ENCODE measurements at places on chromosomes 2 and 18.

GRCh38 chr2:108583903-108584520 lies 49.7 kb downstream of the LIMS1 start:
- DNase-seq, result peak; percentile 85

DNA sequence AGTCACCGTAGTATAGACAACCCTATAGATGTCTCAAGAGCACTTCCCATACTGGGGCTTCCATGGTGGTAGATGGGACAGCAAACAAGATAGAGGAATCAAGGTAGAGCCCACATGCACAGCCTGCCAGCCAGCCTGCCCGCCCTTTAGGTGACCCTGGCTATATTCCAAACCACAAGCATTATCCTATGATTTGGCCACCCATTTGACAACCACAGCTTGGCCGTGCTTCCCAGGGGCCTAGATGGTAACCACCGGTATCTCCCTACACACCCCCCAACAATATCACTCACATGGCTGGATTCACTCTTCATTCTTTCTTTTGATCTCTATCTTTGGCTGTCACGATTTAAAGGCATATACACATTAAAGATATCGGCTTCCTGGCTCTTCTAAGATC lies 85.3 kb downstream of the CDK15 start:
- no peak for DNase-seq

GRCh38 chr18:57748770-57749603 lies 54.1 kb downstream of the ATP8B1 start:
- no peak for DNase-seq

- no peak for DNase-seq
Observed at GRCh38 chr18:56492136-56492535, 146.3 kb downstream of the TXNL1 start.

GRCh38 chr2:111918383-111918806 lies 20.0 kb downstream of the MERTK start:
- no peak for DNase-seq

DNA sequence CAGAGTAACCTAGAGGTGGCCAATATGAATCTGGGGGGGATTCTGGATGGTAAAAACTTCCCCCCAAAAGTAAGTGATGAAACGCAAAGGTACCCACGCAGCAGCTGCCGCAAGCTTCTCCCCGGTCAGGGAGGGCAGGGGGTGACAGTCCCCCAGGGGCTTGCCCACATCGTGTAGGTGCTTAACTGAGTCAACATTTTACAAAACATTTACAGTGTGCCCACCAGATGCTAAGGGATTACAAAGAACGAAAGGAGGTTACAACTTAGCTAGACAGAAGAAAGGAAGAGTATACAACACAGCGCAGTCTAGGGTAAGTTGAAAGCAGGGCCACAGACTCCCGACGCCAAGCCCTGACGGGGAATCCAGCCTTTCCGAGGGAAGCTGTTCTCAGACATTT lies 45.6 kb downstream of the LPIN2 start:
- DNase-seq, result no peak

DNA sequence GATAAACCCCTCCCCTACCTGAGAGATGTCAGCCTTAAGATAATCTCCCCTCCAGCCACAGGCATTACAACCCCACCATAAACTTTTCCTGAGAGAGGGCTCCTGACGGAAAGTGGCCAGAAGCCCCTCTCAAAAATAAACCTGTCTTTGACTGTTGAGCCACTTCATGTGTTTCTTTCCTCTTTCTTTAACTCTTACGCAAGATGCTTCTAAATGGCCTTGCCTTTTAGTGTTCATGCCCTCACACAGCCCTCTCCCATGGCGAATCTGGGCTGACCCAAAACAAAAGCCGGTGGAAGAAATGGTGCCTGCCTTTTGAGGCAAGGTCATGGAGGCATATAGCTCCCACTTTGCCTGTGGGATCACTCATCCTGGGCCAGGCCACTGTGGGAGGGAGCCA lies 54.4 kb downstream of the NAPG start:
- DNase-seq, result no peak

DNA sequence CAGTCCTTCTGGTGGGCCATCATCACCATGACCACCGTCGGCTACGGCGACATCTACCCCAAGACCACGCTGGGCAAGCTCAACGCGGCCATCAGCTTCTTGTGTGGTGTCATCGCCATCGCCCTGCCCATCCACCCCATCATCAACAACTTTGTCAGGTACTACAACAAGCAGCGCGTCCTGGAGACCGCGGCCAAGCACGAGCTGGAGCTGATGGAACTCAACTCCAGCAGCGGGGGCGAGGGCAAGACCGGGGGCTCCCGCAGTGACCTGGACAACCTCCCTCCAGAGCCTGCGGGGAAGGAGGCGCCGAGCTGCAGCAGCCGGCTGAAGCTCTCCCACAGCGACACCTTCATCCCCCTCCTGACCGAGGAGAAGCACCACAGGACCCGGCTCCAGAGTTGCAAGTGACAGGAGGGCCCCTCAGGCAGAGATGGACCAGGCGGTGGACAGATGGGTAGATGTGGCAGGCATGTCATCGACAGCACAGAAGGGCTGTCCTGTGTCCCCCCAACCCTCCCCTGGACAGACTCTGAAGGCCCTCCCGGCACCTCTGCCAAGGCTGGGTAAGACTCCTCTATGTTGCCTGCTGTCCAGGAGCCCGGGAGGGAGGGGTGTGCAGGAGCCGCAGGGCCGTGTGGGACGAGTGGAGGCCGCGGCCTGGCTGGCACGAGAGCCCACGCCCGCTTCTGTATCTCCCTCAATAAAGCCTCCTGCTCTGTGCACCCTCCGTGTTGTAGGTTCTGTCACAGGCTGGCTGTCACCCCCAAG lies 2.0 kb downstream of the KCNF1 start:
- DNase-seq, result no peak

DNA sequence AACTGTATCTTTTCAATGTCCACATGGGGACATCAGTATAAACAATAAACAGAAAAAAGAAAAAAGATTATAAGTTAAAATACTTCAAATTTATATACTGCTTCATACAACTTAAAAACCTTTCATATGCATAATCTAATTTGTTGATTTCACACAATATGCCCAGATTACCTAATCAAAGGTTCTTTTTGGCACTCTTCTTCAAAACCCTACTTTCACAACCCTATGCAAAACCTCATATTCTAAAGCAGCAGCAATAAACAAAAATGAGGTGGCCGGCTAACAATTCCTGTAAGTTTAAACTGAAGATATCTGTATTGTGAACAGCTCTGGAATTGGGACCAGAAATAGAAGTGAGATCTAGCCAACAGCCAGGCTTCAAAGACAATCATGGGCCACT lies 28.6 kb downstream of the STK17B start:
- no peak for DNase-seq

- no peak for DNase-seq
Observed at GRCh38 chr2:73408198-73408597, 22.6 kb downstream of the ALMS1 start.

- no peak for DNase-seq
Observed at GRCh38 chr2:100244881-100245605, 77.3 kb downstream of the LONRF2 start.

- DNase-seq, result peak; percentile 29
Observed at GRCh38 chr18:10114717-10115463, 201.1 kb downstream of the VAPA start.

- DNase-seq, result no peak
Observed at GRCh38 chr18:78796693-78797455, 182.7 kb upstream of the SALL3 start.

- no peak for DNase-seq
Observed at GRCh38 chr2:225413786-225414185, 14.3 kb downstream of the NYAP2 start.

DNA sequence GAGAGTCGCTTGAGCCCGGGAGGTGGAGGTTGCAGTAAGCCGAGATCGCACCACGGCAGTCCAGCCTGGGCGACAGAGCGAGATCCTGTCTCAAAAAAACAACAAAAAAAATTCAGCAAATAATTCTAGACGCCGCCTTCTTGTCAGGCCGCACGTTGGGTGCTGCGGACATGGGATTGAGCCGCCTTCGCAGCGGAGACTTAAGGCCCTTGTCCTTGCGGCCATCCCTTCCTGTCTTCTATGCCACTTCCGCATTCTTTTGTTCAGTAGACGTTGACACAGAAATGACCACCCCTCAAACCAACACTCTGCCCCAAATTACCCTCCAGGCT lies 15.8 kb downstream of the PTPN18 start:
- DNase-seq, result no peak

DNA sequence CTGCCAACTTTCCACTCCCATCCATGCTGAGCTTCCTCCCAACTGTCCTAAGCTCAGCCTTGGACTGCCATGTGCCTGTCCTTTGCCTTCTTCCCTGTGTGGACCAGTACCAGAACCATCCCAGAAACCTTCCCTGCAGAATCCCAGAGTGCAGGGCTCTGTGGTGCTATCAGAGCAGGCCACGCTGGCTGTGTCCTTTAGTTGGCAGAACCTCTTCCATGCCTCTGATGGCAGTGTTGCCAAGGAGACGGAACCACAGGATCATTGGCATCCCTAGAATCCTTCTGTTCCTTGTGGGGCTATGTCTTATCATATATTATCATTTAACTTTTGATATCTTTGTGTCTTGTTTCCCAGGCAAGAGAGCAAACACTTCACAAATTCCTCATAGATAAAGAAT lies 73.0 kb upstream of the NOSTRIN start:
- DNase-seq, result no peak

GRCh38 chr2:225597911-225598310 lies 198.4 kb downstream of the NYAP2 start:
- no peak for DNase-seq

GRCh38 chr2:65153515-65153914 lies 23.6 kb upstream of the RAB1A start:
- no peak for DNase-seq
